ENCODE measurements at places on chromosomes 7 and 10.

DNA sequence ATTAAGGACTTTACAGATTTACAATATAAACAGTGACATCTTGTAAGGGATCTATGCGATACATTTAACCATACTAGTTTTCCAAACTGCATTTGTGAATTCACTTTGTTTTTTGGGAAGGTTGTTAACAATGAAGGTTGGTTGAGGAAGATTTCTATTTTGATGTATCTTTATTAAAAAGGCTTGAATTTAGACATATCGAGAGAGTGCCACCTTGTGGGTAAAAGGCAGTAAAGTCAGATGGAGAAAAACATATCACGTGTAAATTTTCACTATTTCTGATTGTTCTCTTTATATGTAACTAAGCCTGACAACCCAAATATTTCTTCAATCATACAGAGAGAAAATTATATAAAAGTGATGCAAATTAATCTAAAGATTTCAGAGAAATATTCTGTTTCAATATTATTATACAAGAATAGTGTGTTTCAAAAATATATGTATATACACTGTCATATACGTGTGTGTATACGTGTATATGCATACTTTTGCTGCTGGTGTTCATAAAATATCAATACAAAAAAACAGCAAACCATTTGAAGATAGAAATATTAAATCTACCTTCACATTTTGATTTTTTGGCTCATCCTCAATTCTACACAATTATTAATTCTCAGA is 988.6 kb downstream of the SORCS1 start:
- DNase-seq = no peak

- no peak for DNase-seq
These were observed 7.3 kb downstream of the ZCCHC24 start for GRCh38 chr10:79438021-79438698.

- DNase-seq = no peak
These were observed 45.5 kb upstream of the C10orf71 start for GRCh38 chr10:49253340-49253906.

DNA sequence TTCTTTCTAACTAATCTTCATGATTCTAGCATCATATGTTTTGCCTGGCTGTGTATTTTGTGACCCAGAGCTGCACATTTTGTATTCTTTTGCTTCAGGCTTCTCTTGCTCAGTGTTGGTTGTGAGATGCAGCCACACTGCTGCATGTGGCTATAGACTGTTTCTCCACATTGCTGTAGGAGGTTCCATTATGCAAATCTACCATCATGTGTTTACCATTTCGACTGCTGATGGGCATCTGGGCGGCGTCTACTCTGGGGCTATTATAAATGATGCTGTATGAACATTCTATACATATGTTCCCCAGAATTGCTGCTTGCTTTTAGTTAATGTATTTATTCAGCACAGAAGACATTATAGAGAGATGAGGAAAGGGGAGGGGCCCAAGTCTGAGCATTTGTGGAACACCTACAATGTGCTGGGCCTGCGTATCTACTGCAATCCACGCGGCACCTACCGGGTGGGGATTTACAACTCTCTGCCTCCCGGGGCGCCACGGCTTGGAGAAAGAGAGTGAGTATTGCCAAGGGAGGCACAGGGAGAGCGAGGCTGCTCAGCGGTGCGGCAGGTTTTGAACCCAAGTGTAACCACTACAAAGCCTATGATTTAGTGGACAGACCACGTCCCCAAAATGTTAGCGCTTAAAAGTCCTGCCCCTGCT is 172.5 kb downstream of the PRKAG2 start:
- no peak for DNase-seq

- no peak for DNase-seq
These were observed 138.1 kb upstream of the LAMB4 start for GRCh38 chr7:108268200-108268820.

- no peak for DNase-seq
These were observed 28.9 kb downstream of the FBXW4 start for GRCh38 chr10:101666083-101666482.

GRCh38 chr10:14611968-14612693 is 162.6 kb downstream of the FAM107B start:
- DNase-seq = no peak

DNA sequence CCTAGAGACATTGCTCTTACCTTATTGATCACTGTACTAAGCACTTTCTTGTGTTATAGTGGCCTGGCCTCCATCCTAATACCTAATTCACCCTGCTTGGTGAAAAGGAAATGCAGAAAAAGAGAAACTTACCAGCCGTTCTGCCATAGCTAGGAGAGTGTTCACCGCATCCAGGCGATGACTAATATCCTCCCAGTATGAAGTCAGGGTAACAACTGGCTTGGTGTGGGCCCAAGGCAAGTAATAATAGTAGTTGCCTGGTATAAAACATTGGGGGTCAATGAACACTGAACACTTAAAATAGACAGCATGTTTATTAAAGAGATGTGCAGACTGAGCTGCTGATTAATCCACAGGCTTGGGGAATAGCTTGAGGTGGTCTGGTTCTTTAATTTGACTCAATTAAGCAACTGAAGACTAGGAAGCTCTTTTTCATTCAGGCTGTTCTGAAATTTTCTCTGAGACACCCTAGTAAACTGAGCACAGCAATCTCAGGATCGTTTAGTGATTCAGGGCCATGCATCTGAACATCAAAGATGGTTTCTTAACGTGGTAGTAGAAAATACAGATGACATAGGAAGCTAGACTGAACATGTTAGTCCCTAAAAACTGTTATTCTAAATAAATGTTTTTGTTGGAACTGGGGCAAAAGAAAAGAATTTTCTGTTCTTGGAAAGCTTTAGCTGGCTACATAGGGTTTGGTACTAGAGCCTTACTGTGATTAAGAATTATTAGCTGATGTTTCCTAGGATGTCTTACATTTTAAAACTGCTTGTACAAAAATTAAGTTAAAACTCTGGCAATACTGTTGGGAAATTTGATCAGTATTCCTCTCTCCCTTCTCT is 102.2 kb downstream of the MYOF start:
- DNase-seq = no peak
